Activated CD4-positive, alpha-beta T cell treated with anti-CD3 and anti-CD28 coated beads, Interleukin-2, amount 50 U/mL, for 48 hours (primary cell): ENCODE measurements at places on chromosomes 2 and 18.

GRCh38 chr2:31998731-31999383 is 12.0 kb downstream of the MEMO1 start:
- no peak for DNase-seq

DNA sequence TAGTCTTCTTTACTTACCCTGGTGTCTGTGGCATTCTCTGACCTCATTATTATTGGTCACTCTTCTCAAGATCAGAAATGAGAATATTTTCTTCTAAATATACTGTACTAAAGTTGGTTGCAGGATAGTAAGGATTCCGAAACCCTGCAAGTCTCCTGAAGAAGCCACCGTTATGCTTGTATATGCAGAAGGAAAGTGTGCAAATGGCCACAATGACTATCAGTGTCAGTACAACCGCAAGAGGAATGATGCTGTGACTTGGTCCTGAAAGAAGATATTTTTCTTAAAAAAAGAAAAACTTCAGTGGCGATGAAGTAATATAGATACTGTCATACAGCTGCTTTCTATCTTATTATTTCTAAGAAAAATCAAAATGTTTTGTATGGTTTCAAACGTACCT is 120.7 kb downstream of the PLA2R1 start:
- DNase-seq: no peak

DNA sequence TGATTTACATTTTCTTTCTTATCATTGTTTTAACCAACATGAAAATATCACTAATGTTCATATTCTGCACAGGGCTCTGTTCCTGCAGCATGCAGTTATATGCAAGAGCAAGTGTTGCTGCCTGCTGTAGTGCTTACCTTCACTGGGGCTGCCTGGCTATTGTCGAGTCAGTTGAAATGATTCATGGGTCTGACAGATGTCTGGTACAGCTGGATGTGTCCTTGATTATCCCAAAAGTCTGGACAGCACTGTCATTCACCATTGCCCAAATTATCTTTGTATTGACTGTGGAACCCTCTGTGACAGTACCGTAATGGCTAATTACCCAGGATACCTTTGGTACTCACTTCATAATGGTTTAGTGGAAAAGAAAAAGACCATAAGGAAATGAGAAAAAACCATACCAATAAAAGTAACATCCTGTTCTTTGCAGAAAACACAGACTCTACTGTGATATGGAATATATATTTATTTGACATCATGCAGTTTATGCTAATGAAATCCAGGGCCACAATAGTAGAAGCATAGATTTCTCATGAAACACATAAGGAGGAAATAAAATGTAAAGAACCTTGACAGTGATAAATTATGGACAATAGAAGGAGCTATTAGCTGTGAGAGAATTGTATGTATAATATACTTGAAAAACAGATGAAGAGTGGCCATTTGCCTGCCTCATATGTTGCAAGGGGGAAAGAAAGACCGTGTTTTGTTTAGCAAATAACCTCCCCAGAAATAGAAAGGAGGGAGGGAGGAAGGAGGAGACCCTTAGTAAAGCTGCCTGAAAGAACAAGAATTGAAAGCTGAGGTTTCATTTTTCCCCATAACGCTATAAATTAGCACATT is 249.8 kb upstream of the ATP5MC3 start:
- no peak for DNase-seq

DNA sequence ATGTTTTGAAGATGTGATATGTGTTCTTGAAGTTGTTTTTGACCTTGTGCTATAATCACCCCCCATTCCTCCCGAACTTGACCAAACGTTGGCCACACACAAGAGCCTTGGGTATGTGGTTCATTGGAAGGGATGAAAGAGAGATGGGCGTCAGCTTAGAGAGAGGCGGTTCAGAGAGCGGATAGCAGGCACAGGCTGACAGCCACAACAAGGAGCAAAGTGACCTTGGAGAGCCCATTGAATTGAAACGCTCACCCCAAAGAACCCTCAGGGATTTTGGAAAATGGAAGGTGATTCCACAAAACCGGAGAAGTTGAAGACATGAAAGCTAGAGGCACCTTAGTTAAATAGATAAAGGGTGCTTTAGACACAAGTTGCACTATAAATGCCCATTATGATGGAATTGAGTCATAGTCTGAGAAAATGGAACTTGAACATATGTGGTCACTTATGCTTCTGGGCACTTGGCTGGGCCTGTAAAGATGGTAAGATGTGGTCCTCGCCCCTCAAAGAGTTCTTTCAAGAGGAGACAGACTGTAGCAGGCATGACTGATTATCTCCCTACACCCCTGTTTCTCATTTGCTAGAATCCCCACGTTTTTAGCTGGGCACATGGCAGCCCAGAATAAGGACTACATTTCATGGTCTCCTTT is 188.5 kb upstream of the HAAO start:
- DNase-seq: no peak

- DNase-seq: no peak
Measured at GRCh38 chr18:24799720-24800119, 339.3 kb downstream of the HRH4 start.

DNA sequence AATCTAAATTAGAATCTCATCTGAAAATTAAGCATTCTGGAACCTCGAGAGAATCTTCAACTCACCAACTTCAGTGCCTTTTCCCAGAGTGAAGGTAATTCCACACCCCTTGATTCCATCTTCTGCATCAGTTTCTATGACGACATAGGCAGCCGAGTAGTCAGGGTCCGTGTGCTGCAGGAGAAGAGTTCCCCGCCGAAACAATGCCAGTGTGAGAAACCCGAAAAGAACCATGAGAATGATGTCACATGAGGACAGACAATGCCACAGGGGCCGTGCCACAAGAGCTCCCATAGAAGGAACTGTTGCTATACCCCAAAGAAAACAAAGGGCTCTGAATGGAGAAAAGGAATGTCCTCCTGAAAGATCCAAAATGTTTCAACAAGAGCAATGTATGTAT is 6.0 kb downstream of the ENOSF1 start:
- no peak for DNase-seq

GRCh38 chr2:214310319-214310718 is 100.5 kb upstream of the VWC2L start:
- no peak for DNase-seq

DNA sequence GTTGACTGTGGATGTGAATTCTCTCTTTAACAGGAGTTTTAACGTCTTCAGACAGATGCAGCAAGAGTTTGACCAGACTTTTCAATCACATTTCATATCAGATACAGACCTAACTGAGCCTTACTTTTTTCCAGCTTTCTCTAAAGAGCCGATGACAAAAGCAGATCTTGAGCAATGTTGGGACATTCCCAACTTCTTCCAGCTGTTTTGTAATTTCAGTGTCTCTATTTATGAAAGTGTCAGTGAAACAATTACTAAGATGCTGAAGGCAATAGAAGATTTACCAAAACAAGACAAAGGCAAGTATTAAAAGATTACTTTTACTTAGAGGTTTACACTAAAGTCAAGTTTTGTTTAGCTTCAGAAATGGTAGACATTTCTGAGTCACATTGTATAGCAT is 30.2 kb upstream of the TYMS start:
- DNase-seq: no peak

- DNase-seq: no peak
Measured at GRCh38 chr18:41449612-41450011, 505.4 kb upstream of the PIK3C3 start.

DNA sequence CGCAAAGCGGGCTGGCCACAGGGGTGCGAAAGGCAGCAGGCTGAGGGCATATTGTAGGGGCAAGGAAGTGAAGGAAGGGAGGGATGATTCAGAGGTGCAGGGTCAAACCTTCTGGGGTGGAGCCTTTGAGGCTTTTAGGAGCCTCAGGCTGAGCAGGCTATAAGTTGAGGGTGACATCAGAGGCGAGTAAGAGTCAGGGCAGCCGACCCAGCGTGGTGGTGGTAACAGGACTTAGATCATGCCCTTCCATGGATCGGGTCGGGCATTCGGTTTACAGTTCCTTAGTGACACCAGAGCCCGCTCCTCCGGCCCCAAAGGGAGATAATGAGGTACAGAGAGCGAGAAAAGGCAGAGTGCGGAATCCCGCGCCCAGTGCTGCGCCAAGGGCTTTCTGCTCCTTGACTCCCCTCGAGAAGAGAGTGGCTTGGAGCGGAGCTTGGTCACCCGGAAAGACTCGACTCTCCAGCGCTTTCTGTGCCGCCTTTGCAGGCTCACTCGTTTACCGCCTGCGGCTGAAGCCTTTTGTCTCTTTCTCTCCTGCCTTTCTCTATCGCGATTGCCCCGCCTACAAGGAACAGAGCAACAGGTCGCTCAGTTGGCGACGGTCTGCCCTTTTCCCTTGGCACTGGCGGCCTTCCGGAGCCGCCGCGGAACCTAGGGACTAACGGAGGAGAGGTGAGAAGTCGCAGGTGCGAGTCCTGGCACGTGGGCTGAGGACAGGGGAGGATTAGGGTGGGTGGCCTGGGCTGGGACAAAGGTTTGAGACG is 720 bp downstream of the LBX2 start:
- peak; percentile 51 for DNase-seq

DNA sequence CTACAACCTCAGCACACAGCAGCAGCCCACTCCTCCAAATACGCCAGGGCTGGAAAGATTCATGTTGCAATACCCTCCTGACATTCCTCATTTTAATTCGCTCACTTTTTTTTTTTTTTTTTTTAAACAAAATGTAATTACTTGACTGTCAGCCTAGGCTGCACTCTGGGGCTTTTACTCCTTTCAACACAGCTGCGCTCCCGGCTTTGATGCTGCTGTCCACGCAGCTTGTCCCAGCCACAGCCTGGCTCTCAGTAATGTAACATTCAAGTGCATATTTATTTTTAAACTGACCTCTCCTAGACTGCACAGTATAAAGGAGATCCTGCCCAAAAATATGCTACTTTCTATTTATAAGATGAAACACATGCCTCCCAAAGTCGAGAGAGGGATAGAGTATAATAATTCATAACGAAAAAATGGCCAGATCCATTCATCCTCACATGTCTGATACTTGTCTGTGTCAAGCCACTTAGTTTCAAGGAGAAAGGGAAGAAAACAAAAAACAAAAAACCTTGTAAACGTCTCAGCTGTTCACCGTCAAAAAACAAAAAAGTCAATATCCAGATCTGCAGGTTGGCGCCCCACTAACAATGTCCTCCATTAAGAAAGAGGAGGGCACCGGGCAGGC is 949 bp downstream of the CDC42EP3 start:
- DNase-seq: no peak

GRCh38 chr18:67376372-67376771 is 140.1 kb downstream of the DSEL start:
- DNase-seq: no peak

GRCh38 chr2:60838481-60838880 is 42.9 kb upstream of the REL start:
- no peak for DNase-seq

GRCh38 chr18:25019931-25020330 is 332.0 kb downstream of the ZNF521 start:
- no peak for DNase-seq

GRCh38 chr2:217099561-217099960 is 239.7 kb upstream of the TNP1 start:
- no peak for DNase-seq

DNA sequence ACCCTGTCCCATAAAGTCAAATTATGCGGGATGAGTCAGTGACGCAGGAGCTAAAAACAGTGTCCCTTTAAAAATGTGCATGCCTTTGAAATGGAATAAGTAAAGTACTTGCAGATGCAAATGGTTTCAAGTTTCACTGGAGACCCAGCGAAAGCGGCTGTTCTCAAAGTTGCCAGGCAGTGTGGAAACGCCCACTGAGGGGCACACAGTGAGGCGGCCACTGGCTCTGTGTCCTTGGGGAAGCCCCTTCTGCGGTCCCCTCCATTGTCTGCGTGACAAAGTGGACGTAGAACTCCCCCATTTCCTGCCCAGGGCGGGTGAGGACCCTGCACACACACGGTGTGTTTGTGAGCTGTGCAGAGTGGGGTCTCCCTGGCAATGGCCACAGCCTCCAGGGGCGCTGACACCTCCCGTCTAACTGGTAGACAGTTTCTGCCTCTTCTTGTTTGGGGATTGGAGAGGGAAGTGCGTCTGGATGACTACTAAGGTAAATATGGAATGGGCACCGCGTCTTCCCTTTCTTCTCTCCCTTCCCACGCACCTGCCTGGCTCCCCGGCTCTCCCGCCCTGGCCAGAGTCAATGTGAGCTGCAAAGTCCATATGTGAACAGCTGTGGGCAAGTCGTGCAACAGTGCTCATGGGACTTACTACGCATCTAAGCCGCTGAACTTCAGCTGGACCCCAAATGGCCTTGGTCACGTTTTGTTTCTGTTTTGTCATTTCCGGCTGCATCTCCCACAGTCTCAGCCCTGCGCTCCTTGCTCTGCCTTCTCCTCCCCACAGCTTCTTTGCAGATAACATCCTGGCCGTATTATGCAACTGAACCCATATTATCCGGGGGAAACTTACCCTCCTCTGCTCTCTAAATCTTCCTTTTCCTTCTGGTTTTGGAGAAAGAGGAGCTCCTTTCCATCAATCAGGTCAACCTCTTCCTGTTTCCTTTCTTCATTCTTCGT is 33.7 kb upstream of the ZNF516 start:
- no peak for DNase-seq

- no peak for DNase-seq
Measured at GRCh38 chr18:36849288-36850006, 20.5 kb downstream of the KIAA1328 start.

GRCh38 chr18:42536442-42536841 is 579.0 kb downstream of the RIT2 start:
- no peak for DNase-seq

DNA sequence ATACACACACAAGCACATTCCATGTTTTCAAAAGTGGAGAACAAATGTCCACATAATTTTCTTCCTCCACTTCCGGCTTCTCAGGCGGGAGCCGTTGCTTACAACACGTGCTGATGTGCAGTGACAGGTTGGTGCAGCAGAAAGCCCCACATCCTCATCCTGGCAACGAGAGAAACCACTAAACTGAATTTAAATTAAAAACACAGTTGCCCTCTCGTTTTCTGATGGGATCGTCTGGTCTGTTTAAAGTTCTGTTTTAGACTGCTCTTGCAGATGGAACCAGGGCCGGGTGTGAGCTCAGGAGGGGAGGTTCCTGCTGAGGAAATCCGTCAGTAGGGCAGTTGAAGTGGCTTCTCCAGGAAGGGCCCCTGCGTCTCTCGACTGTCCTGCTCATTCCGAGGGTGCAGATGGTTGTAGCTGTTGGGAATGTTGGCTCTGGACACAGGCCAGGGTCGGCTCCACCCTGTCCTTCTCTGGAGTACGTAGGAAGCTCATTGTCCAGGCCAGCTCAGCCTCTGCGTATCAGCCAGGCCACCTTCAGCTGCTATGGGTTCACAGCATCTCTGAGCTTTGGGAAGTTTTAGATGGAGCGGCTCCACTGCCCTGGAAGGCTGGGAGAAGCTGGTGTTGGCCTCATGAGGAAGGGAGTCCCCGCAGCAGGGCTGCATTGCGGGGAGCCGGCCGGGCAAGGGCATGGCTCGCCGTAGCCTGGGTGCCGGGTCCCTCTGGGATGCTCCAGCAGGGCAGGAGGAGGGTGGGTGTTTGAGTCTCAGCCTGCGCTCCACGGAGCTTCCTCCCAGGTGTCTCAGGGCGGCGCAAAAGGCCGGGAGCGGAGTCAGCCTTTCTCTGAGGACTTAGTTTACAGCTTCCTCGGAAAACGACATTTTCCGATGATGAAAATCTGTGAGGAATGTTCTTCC is 58.3 kb downstream of the NFATC1 start:
- DNase-seq: no peak

GRCh38 chr18:6628187-6628586 is 101.3 kb upstream of the ARHGAP28 start:
- DNase-seq: no peak

GRCh38 chr2:26986576-26986975 is 16.1 kb downstream of the MAPRE3 start:
- no peak for DNase-seq
